Stimulated activated CD8-positive, alpha-beta memory T cell treated with anti-CD3 and anti-CD28 coated beads, Interleukin-2, amount 100 ng/mL, for 1 hour (primary cell): ENCODE measurements at places on chromosomes 2 and 18.

DNA sequence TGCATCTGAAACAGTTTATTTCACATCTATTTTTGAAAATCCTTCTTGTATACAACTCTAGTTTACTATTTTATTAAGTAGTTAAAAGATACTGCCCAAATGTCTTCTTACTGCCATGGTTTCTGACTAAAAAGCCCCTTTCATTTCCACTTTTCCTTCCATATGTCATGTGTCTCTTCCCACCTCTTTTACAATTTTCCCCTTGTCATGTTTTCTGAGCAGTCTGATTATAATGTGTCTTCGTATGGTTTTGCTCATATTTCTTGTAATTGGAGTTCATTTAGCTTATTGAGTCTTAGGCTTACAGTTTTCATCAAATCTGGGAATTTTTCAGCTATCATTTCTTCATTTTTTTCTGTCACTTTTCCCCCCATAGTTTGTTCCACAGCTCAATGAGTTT is 813.9 kb upstream of the GYPC start:
- no peak for DNase-seq

- no peak for DNase-seq
These were observed 293.0 kb downstream of the RDH14 start for GRCh38 chr2:18267501-18267900.

DNA sequence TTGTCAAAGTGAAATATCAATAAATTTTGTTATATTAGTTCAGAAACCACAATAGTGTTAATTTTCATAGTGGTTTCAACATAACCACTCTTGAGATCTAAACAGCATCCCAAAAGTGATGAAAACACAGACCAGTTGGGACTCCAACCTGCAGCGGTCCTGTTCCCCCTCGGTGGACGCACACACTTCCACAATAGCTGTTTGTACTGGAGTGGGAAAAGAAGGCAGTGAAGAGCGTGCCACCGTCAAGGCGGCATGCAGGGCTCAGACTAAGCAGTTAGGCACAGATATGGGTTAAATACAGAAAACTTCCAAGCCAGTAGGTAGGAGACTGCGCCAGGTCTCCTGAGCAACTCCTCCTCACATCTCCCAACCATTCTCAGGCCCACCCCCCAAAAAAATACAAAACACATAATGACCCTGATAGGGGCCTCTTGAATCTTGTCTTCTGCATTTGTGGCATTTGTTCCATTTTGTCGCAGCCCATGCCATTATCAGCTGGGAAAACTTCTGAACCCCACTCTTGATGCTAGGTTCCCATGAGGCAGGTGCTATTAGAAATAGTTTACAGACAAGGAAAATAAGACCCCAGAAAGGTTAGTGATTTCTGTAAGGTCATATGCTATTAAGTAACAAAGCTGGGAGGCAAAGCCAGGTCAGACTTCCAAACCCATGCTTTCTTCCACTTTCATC is 57.7 kb downstream of the GORASP2 start:
- DNase-seq = no peak

DNA sequence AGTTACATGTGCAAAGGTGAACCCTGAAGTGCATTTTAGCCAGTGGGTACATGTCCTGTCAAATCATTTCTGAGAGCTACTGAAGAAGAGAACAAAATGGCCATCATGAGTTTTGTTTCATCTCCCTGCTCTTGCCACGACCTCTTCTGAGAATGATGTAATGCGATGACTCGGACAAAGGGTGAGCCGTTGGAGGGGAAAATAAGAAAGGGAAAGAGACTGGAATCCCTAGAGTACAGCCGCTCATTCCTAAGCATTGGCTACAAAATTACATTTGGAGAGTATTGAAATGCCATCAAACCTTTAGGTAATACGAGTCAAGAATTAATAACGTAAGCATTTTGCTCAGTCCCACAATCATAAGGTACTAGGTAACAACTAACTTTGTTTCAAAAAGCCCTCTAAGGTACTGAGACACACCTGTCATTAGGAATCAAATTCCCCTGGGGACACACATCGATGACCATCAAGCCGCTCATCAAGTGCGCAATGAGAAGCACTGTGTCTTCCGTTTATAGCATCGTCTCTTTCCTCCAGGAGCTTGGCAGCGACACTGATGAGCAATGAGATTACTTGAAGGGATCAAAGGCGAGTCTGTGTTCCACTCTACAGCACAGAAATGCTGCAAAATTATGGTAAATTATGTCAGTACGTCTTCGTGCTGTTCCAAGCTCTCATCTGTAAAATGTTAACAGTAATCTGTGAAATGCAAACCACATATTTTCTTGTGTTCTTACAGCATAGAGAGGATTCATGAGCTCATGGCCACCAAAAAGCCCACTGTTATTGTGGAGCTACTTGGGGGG is 97.3 kb upstream of the PIEZO2 start:
- no peak for DNase-seq

- no peak for DNase-seq
These were observed 9.9 kb downstream of the PLA2R1 start for GRCh38 chr2:160052531-160052930.

DNA sequence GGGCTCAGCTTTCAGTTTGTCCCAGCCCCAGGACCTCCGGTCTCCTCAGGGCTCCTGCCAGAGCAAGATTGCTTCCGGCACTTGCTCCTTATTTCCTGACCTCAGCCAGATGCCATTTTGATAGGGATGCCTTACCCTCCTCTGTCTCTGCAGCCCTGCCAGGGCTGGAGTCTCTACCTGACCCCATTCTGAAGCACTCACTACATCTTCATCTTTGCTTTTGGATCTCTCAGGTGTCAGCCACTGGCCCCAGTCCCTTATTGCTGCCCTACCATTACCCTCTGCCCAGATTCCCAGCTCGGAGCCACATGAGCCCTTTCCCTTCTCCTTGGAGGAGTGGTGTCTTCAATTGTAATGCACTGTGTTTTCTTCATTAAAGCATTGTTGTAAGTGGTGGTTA is 17.1 kb downstream of the OSBPL6 start:
- DNase-seq = no peak

DNA sequence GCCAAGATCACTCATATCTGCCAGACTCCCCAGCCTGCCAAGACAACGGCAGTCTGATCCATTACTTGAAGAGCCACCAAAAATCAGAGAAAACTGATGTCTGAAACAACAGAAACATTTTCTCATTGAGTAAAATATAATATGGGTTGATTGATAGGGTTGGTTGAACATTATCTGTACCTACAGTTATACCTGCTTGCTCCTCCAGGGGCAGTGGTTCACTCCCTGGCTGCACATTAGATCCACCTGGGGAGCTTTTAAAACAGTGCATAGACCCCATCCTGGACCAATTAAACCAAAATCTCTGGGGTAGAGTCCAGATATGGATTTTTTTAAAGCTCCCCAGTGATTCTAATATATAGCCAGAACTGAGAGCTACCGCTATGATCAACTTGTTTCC is 43.6 kb upstream of the SLC14A2 start:
- no peak for DNase-seq
